Ovary (tissue), 10 donors: ENCODE measurements at places on chromosomes 11 and 22. TPM values are rescaled to one million over a fixed set of nuclear protein-coding genes. Genes with fewer than 3 reads are reported as not detected.
A peak's percentile ranks its signal among the peaks of the same experiment; 100 is the strongest.

DNA sequence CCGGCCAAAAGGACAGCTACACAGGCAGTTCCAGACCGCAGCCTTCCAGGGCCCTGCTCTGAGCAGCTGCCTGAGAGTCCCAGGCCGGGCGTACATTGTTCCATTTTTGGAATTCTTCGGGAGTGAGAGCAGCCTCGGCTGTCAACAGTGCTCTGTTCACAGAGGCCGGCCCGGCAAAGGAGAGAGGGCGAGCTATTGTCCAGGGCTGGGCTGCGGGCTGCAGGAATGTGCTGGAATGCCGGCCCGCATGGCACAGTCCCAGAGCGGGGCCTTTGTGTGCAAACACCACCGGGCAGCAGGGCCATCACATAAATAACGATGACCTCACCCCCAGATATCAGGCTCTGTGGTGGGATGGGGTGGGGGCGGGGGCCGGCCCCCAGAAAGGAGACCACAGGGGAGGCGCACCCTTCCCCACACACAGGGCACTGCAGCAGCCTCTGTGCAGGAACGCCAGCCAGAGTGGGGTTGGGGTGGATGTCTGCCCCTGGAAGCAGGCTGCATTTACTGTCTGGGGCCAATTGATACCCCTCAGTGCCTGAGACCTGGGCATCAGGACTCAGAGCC is 15.8 kb downstream of the LINC01488 start:
- DNase-seq: no peak

- DNase-seq: no peak
These were observed 4.1 kb upstream of the PTDSS2 start for GRCh38 chr11:445765-446588.

GRCh38 chr11:35814720-35815305 is 129.0 kb upstream of the LDLRAD3 start:
- no peak for DNase-seq

DNA sequence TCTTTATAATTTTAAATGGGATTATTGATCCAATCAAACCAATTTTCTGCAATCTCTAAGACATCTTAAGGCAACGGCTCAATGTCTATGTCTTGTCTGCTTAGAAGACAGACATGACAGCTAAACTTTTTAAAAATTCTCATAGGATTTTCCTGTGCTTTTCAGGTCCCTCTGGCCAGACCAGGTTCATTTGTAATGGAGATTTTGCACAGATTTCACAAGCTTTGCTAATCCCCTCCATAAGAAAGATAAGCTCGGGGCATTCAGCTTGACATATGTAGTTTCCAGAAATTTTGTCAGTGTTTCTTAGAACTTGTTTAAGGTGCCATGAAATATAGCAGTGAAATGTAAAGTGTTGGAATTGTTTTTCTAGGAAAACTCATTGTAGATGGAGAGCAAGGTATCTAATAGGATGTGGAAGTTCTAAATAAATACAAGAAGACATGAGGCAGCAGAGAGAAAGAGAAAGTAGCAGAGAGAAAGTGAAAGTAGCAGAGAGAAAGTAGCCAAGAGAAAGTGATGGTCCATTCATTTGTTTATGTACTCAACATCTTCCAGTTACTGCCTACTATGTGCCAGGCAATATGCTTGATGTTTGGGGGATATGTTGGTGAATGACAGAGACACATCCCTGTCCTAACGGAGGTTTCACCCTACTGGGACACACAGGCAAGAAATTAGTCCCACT is 219.1 kb upstream of the ARHGAP42 start:
- no peak for DNase-seq

DNA sequence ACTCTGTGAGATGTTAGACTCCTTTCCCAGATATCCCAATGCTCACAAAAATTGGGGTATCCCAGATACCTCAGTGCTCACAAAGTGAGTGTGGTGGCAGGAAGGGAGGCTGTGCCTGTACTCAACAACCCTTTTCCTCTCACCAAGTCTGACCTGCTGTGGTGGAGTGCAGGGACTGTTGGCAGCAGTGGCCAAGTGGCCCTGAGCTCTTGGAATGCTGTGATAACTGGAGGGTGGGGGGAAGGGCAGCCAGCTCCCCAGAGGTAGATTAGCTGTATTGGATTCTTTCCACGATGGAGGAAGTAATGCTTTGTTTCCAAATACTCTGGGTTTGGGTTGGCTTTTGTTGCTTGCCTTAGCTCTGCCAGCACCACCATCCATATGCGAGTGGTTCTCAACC is 46.0 kb upstream of the OR9Q1 start:
- no peak for DNase-seq

DNA sequence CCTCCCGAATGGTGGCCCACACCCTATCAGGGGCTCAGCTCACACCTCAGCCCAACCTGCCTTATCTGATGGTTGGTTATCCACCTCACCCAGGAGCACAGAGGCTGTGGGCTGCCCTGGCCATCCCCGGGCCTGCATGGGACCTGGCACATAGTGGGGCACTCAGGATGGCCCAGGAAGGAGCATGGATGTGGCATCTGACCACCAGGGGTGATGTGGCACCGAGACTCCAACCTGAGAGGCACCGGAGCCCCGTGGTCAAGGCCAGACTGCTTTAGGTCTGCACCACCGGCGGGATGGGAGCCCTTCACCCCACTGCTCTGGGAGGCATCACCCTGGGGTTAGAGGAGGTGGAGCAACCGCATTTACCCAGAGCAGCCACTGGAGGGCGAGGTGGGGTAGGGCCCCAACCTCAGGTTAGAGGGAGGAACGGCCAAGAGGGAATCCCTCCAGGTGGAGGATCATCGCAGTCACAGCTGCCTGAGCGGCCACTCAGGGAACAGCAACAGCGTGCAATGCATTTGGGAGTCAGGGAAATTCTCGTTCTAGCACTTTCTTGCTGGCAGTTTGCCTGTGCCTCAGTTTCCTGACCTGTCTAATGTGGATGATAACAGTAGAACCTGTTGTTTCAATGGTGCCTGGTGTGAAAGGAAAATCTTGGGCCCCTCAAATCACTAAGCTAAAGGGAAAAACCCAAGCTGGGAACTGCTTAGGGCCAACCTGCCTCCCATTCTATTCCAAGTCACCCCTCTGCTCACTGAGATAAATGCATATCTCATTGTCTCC is 52.9 kb upstream of the CARS1 start:
- DNase-seq: peak; percentile 26

- DNase-seq: peak; percentile 23
These were observed at the start of gene CDHR5 for GRCh38 chr11:624705-625635. Gene CDHR5, minus strand, starts transcription at chr11:624955. Its CDS starts 53 bp downstream, at chr11:624902.

GRCh38 chr11:127106938-127107337 is 106.4 kb upstream of the KIRREL3 start:
- DNase-seq: no peak

DNA sequence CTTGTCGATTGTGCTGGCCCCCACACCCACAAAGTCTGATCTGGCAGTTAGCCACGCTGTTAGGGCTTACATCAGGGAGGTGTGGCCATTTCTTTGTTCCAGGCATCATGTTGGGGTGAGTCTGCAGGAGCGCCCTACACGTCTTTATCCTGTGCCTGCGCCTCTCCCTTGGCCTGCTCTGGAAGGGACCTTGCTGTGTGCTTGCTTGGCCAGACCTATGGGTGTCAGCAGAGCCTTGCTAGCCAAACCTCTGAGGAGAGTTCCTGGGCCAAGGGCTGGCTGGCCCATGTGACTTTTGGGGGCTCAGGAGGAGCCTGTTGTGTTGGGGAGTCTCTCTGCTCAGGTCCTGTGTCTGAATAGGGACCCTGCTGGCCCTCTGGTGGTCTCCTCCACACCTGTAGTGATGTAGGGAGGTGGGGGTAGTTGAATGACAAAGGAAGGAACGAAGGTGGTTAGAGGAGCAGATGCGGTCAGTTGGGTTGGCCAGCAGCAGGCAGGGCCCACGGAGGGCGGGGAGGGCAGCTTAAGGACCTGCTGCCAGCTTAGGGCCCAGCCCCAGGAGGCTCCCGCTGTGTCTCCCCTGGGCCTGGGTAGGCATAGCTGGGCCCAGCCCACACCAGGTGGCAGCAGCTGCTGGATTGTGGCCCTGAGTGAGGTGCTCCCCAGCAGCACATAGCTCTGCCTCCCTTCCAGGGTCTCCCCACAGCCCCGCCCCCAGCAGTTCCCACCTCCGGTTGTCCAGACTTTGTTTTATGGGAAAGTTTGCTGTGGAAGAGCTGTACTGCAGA is 7.9 kb downstream of the PPIL2 start:
- no peak for DNase-seq

DNA sequence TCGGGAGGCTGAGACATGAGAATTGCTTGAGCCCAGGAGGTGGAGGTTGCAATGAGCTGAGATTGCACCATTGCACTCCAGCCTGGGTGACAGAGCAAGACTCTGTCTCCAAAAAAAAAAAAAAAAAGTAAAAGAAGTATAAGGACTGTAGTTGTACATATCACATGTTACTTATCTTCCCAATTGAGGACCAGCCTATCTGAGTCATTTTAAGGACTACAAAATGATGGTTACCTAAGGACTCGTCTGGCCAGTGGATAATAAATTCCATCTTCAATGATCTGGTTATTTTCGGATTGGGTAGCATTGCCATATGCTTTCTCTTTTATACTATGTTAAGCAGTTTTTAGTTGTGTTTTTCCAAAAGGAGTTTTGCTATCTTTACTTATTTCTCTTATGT is 55.3 kb downstream of the PPFIA1 start:
- DNase-seq: no peak

GRCh38 chr22:30385942-30386341 is 1.3 kb downstream of the RNF215 start:
- no peak for DNase-seq

- no peak for DNase-seq
These were observed 109.7 kb upstream of the NAV2 start for GRCh38 chr11:19602891-19603290.

- DNase-seq: no peak
These were observed 429.3 kb upstream of the FAT3 start for GRCh38 chr11:91795139-91795887.

DNA sequence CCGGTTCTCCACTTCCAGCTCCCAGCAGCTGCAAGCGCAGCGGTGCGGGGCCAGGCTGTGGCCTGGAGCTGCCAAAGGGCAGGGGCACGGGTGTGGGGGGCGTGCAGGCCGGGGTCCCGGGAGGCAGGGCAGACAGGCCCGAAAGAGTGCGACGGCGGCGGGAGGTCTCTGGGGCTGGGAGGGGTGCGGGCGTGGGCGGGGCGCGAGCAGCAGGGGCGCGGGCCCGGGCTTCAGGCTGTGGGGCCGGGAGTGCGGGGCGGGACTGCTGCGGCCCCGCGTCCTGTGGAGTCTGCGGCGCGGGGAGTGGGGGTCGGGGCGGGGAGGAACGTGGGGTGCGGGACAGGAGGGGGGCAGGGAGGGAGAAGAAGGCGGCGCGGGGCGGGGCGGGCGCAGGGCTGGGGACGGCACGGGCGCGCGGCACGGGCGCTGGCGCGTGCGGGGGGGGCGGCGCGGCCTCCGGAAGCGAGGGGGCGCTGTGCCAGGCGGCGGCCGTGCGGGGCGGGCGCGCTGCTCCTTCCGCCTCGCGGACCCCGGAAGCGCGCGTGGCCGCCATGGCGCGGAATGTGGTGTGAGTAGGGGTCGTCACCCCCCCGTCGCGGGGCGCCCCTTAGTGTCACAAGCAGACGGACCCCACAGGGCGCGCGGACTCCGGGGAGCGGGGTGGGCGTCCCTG is at the start of gene MRPL23:
MRPL23 (plus strand) TSS at position 521 of the 673 bp plus-strand sequence; CDS start at position 552, 31 bp downstream.
- DNase-seq: peak; percentile 7

DNA sequence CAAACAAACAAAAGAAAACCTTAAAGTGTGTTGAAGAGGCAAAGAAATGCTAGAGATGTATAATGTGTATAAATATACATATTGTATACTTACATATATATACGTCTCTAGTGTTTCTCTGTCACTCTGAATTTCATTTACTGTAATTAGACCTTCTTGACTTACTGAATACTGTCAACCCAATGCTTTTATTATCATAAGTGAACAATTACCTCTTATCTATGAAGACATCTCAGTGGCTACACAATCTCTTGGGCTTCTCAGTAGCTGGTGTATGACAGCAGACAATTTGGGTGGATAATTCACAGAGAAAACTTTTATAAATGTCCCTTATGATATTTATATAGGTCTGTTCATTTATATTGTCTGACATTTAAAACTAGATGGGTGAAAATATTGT is 664.1 kb upstream of the ANO3 start:
- DNase-seq: no peak

GRCh38 chr11:112425121-112425520 is 164.5 kb upstream of the PLET1 start:
- DNase-seq: no peak

DNA sequence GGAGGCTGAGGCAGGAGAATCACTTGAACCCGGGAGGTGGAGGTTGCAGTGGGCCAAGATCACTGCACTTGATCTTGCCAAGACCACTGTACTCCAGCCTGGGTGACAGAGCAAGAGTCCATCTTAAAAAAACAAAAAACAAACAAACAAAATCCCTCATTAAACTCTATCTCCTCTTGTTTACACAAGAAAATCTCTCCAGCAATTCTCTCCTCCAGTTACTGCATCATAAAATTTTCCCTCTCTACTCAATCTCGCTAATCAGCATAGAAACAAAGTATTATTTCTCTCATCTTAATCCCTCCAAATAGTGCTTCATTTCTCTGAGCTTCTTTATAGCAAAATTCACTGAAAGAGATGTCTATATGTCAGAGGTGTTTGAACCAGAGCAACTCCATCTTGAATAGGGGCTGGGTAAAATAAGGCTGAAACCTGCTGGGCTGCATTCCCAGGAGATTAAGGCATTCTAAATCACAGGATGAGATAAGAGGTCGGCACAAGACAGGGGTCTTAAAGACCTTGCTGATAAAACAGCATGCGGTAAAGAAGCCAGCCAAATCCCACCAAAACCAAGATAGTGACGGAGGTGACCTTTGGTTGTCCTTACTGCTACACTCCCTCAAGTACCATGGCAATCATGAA is 19.8 kb downstream of the MTMR2 start:
- DNase-seq: no peak

DNA sequence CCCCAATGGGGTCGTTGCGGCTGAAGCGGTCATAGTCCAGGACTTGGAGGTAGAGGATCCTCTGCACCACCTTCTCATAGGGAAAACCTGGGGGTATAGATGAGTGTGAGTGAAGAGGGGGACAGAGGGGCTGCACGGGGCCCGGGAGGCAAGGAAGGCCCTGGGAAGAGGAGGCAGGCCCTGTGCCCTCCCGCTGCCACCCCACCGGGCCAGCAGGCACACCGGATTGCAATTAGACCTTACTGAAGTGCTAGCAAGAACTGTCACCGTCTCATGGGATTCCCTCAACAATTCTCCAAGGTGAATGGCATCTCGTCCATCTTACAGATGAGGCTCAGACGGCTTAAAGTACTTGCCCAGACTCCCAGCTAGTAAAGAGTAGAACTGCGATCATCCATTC is 15.9 kb downstream of the LRRC10B start:
- DNase-seq: no peak

GRCh38 chr22:39396797-39397195 is 2.8 kb upstream of the TAB1 start:
- DNase-seq: no peak

- no peak for DNase-seq
These were observed 6.7 kb downstream of the CENPM start for GRCh38 chr22:41939981-41940831.

Gene ZP1
- not detected for polyA plus RNA-seq

Gene SCUBE1
- 11.1 TPM for polyA plus RNA-seq

Gene SULT4A1
- polyA plus RNA-seq: 1.9 TPM

Gene BARX2
- polyA plus RNA-seq: not detected

Gene NCR3LG1
- 0.75 TPM for polyA plus RNA-seq

Gene SCARF2
- 2.1 TPM for polyA plus RNA-seq

Gene CHKA
- polyA plus RNA-seq: 15.6 TPM

Gene MN1
- polyA plus RNA-seq: 7.7 TPM

Gene MPPED2
- 7.6 TPM for polyA plus RNA-seq

Gene DEPDC7
- 0.98 TPM for polyA plus RNA-seq

Gene VWA5A
- 9.9 TPM for polyA plus RNA-seq

Gene ATL3
- polyA plus RNA-seq: 16.5 TPM
